Stimulated activated CD8-positive, alpha-beta memory T cell treated with anti-CD3 and anti-CD28 coated beads, Interleukin-7, amount 100 ng/mL, for 1 hour (primary cell): ENCODE measurements at places on chromosomes 5 and 9.

DNA sequence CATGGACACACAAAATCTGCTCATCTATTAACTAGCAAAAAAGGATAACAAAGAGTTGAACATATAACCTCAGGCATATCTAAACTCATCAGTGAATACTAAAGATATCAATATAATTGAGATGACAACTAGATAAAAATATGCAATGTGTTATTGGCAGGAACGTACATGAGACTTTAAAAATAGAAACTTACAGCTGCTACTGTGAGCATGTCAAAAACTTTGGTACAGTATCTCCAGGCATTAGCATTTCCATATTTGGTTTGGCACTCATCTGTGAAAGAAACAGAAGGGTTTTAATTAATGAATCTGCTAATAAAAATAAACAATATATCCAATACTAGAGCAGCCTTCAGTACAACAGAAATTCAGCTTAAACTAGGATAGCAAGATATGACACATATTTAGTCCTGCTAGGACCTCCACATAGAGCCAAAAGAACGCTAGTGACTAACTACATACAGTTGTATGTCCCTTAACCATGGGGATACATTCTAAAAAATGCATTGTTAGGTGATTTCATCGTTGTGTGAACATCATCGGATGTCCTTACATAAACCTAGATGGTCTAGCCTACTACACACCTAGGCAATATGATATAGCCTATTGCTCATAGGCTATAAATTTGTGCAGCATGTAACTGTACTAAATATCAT lies 10.5 kb upstream of the SCAI start:
- DNase-seq = no peak

GRCh38 chr5:137609127-137609526 lies 110.0 kb upstream of the SPOCK1 start:
- no peak for DNase-seq

- DNase-seq = no peak
These were observed 23.2 kb downstream of the EGR1 start for GRCh38 chr5:138488481-138488945.

DNA sequence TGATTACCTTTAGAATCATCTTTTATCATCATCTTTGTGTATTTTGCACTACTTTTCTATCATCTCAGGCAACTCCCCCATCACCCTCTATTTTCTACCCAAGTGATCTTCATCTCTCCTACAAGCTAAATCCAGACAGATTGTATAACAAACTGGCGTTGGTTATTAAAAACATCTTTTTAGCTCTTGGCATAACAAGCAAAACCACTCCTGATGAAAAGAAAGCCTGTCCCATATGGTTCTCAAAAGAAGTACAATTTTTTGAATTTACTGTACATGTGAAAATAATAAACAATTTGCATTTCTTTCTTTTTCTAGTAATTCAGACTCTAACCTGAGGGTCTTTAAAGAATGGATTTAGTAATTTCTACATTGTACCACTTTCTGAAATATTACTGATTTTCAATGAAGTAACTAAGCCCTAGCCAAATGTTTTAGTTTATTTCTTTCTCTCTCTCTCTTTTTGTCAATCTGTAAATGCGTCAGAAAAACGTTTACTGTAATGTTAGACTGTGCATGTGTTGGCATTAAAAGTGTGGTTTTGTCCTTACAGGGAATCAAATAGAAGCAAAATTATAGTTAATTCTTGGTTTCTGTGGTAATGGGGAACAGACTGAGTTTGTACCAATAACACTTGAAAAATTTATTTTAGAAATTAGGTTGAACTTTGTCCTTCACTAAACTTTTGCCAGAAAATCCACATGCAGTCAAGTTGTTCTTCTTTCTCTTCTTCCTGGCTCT lies 52.5 kb upstream of the RPS23 start:
- DNase-seq = no peak

- no peak for DNase-seq
These were observed 189.9 kb downstream of the DEPDC1B start for GRCh38 chr5:60510049-60510448.

GRCh38 chr5:10543585-10544040 lies 20.3 kb upstream of the ANKRD33B start:
- DNase-seq = no peak

DNA sequence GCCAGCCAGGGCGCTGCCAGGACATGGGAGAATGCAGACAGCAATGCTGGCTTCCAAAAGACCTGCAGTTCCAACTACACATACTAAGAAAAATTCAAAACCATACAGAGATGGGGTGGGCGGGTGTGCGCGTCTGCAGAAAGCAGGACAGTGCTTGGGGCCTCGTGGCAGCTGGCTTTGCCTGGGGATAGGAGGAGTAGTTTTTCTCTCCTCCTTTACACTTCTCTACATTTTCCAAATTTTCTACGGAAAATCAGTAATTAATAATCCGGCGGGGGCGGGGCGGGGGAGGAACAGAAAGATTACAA lies 43.6 kb upstream of the SARDH start:
- no peak for DNase-seq

DNA sequence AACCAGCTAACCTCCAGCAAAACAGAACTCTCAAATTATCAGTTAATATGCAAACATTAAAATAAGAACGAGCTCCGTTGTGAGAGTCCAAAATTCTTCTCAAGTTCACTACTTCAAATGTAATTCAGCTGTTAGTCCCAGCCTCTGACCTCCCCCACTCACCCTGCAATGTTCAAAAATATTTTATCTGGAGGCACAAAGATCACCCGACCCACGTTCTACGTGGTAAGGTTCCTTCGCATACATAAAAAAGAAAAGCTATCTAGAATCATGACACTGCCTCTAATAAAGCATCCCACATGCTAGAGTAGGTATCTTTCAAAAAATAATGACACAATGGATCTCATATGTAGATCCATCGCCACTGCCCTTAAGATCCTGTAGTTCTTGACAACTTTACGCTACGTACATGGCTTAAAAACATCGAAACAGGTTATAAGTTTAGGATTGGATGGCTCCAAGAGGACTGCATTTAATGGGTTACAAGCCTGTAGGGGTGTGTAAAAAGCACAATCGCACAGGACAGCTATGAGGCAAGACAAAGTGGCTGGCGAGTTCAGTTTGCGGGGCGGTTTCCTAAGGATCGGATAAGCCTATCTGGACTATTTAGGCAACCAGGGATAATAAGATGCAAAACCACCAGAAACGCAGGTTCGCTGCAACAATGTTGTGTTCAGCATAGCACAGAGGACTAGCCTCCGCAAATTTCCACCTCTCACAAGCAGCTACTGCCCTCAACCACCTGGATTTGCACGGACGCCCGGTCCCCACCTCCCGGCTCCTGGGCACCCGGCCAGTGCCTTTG lies 969 bp downstream of the CLK4 start:
- no peak for DNase-seq

DNA sequence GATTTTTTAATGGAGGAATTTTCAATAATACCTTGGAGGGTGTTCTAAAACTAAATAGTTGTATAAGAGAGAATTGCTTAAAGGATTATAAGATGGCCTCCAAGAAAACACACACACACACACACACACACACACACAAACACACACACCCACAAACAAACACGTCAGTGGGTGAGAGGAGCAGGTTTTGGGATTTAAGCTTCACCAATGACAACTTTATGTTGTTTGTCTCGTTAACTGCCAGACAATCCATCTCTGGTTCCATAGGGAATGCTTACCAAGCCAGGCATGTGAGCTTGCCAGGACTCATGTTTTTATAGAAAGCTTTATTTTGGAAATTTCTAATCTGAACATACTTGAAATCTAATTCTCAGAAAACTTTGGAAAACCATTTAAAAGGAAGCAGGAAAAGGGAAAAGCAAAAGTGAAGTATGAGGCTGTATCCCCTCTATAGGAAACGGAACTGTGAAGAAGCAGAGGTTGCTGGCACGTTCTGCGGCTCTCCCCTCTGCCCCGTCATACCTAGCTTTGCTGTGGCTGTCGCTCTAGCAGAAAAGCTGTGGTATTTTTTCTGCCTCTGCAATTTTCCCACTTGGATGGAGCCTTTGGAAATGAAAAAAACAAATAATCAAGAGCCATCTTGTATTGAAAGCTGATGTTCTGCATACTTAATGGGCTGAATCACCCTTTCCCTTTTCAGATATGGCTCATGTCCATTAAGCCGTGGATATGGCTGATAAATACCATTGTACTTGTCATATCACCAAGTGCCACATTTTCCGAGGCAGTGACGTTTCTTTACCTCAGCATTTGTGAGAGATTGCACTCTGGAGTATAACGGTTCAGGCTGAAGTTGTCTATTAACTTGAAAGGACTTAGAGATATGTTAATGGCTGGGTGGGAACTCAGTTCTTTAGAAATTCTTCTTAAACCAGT lies 112.7 kb downstream of the NTRK2 start:
- no peak for DNase-seq

GRCh38 chr9:134491196-134491835 lies 150.3 kb upstream of the COL5A1 start:
- no peak for DNase-seq

DNA sequence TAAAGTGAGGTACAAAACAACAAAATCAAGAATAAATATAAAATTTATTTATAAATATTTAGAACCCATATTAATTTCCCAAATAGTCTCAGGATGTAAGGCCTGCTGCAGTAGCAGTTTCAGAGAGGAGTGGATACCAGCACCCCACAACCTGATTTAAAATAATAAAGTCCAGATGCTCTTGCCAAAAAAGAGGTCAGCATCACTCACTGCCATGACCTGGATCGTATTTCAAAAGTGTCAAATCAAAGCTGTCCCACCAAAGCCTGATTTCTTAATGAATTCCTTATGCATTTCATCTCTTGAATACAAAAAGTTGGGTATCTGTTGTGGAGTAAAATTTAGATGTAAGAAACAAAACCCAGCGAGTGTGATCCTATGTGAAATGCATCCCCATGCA lies 58.0 kb upstream of the ROR2 start:
- no peak for DNase-seq

DNA sequence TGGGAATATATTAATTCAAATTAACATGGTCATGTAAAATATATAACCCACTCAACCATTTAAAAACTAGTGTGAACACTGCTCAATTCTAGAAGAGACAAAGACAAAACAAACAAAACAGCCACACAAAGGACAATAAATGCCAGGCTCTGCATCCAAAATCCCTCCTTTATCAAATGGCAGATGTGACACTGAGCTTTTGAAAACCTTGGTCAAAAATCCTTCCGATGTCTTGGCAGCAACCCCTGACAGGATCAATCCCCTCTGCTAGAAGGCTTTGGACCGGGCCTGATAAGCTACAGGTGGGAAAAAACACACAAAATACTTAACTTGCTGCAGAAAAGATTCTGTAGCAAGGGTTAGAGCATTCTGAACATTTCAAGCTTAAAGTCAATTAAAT lies 61.5 kb downstream of the ZFR start:
- no peak for DNase-seq
